ENCODE measurements at places on chromosomes 11 and 22.

DNA sequence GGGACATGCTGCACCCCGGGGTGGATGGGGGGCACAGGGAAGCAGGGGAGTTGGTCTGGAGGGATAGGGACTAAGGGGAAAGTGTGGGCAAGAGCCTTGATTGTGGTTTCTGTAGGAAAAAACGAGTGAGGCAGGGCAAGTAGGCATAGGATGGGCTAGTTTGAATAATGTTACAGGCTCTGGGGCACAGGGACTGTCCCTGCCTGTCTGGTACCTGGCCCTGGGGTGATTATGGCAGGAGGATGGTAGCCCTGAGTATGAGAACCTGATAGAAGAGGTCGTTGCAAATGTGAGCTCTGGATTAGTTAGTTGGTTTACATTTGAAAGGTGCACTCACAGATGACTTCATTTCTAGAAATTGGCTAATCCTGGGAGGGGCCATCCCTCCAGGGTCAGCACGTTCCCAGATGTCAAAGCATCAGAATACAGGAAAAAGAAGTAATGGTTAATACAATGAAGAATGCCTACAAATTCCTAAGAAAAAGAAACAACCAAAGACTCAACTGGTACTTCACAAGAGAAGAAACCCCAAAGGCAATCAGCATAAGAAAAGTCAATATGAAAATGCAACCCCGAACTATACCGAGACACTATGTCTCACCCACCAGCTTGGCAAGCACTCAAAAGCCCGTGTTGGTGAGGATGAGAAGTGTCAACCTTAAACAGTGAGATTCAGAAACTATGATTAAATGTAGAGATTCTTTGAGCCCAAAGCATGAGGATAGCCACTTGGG lies 11.3 kb upstream of the SMIM38 start:
- no peak for DNase-seq

DNA sequence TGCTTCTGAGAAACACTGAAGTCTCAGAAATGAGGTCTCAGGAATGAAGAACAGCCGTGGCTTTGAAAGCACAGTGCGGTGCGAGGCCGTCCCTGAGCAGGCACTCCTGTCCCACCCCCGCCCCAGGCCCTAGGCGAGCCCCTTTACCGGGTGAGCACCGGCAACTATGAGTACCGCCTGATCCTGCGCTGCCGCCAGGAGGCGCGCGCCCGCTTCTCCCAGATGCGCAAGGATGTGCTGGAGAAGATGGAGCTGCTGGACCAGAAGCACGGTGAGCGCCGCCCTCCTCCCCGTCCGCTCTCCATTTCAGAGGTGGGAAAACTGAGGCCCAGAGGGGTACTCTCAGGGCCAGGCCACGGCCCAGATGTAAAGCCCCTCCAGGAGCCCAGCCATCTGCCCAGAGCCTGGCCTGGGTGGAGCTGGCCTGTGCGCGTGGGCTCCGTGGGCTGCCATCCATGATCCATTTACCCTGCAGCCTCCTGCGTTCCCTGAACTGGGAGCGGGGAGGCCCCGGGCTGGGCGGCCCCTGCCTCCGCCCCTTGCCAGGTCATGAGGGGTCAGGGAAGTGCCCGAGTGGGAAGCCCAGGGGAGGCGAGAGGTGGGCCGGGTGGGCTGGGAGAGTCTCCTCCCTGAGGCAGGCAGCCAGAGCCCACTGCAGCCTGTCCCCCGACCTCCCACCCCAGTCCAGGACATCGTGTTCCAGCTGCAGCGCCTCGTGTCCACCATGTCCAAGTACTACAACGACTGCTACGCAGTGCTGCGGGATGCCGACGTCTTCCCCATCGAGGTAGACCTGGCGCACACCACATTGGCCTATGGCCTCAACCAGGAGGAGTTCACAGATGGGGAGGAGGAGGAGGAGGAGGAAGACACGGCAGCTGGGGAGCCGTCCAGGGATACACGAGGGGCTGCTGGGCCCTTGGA lies 9.5 kb downstream of the SLC16A8 start:
- no peak for DNase-seq

DNA sequence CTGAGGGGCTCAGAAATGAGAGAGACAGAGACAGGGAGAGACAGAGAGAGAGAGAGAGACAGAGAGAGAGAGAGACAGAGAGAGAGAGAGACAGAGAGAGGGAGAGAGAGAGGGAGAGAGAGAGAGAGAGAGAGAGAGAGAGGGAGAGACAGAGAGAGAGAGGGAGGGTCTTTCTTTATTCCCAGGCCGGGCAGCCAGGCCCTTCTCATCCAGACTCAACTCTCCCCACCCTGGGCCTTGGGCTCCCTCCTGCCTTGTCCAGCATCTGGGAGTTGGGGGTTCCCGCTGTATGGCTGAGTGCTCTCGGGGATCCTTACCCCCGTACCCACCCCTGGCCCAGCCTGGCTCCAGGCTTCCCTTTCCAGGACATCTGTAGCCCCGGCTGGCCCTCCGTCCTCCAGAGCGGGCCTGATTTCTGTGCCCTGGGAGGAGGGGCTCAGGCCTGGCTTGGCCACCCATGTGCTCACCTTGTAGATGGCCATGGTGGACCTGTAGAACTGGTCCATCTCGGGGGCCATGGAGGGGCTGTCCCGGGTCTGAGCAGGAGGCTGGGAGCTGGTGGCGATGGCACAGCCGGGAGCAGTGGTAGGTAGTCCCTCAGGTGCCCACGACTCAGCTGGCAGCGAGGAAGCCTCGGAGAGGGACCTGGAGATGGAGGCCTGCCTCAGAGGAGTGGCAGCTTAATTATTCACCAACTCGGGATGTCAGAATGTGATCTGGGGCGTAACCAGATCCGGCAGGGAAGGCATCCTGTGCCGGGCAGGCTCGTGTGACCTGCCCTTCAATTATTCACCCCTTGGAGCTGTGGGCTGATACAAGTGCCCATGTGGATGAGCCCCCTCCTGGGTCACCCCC lies at the start of gene BAIAP2L2:
Gene BAIAP2L2, minus strand, starts transcription at position 677 of the 855 bp plus-strand sequence. Its CDS starts 159 bp downstream, at position 518.
- no peak for DNase-seq

DNA sequence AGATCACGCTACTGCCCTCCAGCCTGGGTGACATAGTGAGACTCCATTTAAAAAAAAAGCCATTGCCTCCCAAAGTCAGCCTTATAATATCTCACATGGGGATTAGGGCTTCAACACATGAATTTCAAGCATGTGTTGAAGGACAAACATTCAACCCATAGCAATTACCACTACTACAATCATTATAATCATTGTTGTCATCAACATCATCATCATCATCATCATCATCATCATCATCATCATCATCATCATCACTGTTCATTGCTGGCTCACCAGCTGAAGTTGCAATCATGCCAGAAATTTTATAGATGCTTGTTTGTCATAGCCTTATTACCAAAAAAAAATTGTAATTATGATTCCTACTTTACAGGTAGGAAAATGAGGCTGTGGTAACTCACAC lies 762.9 kb downstream of the METTL15 start:
- DNase-seq, result no peak

GRCh38 chr22:23894710-23895598 lies 771 bp downstream of the MIF start:
- DNase-seq, result peak; percentile 18

- no peak for DNase-seq
These were observed 2.2 kb downstream of the POU2AF3 start for GRCh38 chr11:111300569-111300968.

- no peak for DNase-seq
These were observed 46.4 kb upstream of the ARHGAP42 start for GRCh38 chr11:100640646-100641045.

DNA sequence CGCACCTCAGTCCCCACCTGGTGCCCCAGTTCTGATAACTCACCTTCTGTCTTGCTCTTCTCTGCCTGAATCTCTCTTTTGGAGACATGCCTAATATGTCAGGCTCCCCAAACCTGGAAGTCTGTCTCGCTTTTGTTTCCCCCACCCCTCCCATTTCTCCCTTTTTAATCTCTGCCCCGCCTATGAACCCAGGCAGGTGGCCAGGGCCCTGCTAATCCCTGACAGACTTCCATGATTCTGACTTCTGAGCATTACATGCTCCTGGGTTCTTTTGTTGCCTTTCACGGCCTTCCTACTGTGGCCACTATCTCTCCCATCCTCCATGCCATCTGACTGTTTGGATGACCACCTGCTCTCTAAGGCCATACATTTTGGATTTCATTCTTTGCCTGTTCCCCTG lies 1120.9 kb upstream of the CCDC90B start:
- DNase-seq, result no peak

GRCh38 chr11:94560834-94561233 lies 6.3 kb upstream of the PIWIL4 start:
- DNase-seq, result no peak

DNA sequence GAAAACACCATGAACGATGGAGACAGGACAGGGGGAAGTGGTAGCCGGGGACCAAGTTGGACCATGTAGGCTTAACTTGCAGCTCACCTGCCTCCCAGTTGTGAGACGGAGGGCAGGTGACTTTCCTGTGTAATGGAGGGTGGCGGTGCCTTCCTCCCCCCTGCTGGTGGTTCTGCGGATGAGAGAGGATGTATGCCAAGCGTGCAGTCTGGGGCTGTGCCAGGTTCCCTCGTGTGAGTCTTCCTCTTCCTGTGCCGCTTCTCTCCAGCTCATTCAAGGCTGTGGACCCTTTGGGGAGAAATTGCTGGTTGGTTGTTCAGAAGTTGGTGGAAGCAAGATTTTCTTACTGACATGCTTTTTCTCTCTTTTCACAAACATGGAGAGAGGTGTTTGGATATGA lies 35.1 kb downstream of the MPPED1 start:
- DNase-seq, result peak; percentile 77

GRCh38 chr11:70682056-70682455 lies 283.7 kb downstream of the CTTN start:
- DNase-seq, result no peak

- no peak for DNase-seq
These were observed 482.1 kb upstream of the ANO5 start for GRCh38 chr11:21710809-21711208.

GRCh38 chr11:124493016-124493655 lies 47.6 kb upstream of the OR8B8 start:
- DNase-seq, result no peak

- no peak for DNase-seq
These were observed 25.9 kb upstream of the TOLLIP start for GRCh38 chr11:1335264-1335810.

DNA sequence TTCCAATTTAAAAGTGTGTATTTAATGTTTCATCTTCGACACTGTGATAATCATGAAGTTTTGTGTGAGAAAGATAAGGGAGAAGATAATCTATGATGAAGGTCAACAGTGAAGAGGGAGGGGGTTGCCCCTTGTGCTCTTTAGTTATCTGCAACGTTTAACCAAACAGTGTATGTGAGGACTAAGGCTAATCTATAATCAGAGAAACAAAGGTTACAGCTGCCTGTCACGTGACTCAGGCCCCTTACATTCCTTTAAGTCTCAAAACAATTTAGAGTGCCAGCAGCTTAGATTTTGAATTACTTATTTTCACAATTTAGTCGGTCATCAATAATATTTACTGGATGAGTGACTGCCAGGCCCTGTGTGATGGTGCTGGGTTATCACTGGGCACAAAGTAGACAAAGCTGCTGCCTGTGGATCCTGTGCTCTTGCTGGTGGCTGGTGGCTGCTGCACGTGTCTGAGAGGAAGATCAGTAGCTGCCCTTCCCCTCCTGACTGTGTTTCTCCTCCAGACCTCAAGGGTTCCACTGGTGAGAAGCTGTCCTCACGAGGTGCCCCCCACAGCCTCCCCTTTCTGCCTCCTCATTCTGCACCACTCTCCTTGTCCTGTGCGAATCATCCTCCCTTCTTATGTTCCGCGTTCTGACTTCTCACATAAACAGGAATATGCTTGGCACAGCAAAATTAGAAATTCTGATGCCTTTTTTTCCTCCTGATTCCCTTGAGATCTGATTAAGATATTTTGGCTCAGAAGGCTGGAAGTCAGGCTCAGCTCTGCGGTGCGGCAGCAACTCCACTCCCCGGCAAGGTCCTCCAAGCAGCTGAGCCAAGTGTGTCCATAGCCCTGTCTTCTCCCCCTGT lies 331.1 kb upstream of the B3GAT1 start:
- no peak for DNase-seq

- DNase-seq, result no peak
These were observed 16.3 kb downstream of the CTNND1 start for GRCh38 chr11:57777969-57778317.

DNA sequence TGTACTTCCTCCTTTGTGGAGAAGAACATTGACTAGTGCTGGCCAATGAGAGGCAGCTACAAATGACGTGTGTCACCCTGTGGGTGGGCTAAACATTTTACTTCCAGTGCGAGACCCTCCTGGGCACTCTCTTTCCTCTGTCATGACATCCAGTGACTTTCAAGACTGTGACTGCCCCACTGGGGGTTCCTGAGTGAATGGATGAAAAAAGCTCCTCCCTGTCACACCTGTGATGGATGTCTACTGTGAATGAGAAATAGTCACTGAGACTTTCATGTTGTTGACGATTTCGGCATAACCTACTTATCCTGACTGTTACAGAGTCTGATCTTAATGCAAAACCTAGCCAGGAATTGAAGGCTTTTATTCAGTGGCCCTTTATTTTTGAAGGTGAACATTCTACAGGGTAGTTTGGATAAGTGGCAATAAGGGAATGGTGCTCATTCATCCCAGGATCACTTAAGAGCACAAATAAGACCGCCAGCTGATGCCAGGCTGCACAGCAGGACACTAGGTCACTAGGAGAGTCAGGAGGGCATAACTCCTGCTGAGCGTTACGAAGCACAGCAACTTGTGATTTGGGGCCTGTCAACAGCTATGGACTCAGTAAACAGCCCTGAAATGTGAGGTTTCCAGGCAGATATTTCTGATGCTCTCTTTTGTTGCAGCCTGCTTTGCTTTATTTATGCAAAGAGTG lies 636.6 kb downstream of the NTM start:
- DNase-seq, result no peak

- DNase-seq, result no peak
These were observed 389.9 kb upstream of the KIRREL3 start for GRCh38 chr11:127390465-127390864.

- DNase-seq, result no peak
These were observed 214.6 kb downstream of the NTM start for GRCh38 chr11:131584785-131585592.

GRCh38 chr11:20056950-20057943 lies 103.0 kb downstream of the DBX1 start:
- DNase-seq, result no peak

DNA sequence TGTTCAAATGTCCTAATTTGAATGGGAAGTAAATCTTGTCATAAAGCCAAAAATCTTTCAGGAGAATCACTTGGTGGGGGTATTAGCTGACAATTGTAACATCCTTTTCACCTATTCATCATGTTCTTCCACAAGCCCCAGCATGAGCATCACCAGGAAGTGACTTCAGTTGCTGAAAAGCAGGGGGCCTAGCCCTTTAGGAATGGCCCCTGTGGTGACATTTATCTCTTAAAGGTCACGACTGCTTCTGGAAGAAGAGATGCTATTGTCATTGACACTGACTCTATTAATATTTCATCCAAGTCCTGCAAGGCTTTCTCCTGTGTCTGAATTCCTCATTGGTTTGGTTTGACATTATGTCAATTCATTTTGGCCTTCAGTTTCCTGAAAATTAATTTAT lies 92.6 kb downstream of the OR5AK2 start:
- no peak for DNase-seq

- no peak for DNase-seq
These were observed 2.5 kb upstream of the CXCR5 start for GRCh38 chr11:118881228-118881627.

DNA sequence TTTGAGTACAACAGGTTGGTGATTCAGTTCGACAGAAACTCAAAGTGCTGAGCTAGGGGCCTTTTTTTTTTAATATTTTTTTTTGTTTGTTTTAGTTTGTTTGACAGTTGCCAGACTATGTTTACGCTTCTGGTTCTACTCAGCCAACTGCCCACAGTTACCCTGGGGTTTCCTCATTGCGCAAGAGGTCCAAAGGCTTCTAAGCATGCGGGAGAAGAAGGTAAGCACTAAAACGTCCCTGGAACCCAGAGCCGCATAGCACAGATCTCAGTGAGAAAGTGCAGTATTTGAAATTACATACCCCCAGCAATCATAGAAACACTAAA lies 649 bp downstream of the PRRG4 start:
- DNase-seq, result no peak

Measured in NCI-H2107 (cell line).